ENCODE measurements at places on chromosomes 5 and 9.

- DNase-seq = no peak
- no peak overlapping the region for H3K4me3 ChIP-seq
- no peaks in the 10 kb centered on the region for H3K27me3 ChIP-seq
- H3K27ac ChIP-seq = no peak overlapping the region
- peaks cover 6% of the 10 kb centered on the region for H3K4me1 ChIP-seq
- peaks cover 7% of the 10 kb centered on the region for H3K36me3 ChIP-seq
Measured at GRCh38 chr5:154791535-154791934, 36.4 kb downstream of the LARP1 start.

DNA sequence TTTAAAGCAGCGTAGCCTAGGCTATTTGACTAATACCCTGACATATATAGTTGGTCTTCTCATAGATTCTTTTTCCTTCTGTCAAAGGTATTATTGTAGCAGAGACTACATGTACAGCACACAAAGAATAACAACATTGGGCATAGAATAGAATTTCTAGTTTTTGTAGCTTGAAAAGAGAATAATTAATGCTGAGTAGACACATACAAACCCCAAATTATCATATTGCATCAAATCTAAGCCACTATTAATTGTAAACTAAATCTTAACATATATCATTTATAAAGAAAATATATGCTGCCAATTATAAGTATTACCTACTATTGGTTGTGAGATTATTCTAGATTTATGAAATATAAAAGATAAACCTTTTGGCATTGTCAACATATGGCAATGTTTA lies 574.5 kb downstream of the SLCO4C1 start:
- DNase-seq = no peak
- H3K36me3 ChIP-seq = no peaks in the 10 kb centered on the region
- no peak overlapping the region for H3K27ac ChIP-seq
- no peak overlapping the region for H3K4me3 ChIP-seq
- H3K4me1 ChIP-seq = no peaks in the 10 kb centered on the region

DNA sequence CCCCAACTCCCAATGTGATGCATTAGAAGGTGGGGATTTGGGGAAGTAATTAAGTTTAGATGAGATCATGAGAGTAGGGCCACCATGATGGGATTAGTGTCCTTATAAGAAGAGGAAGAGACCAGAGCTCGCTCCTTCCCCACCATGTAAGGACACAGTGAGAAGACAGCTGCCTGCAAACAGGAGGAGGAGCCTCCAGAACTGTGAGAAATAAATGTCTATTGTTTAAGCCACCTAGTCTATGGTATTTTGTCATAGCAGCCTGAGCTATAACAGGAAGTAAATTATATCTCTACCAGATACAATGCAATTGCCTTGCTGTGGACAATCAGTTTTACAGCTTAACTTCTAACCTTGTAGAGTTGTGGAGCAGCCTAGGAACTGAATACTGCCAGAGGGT lies 58.0 kb downstream of the ANKRD33B start:
- H3K36me3 ChIP-seq = no peaks in the 10 kb centered on the region
- no peaks in the 10 kb centered on the region for H3K27me3 ChIP-seq
- no peak overlapping the region for H3K27ac ChIP-seq
- no peak for DNase-seq

DNA sequence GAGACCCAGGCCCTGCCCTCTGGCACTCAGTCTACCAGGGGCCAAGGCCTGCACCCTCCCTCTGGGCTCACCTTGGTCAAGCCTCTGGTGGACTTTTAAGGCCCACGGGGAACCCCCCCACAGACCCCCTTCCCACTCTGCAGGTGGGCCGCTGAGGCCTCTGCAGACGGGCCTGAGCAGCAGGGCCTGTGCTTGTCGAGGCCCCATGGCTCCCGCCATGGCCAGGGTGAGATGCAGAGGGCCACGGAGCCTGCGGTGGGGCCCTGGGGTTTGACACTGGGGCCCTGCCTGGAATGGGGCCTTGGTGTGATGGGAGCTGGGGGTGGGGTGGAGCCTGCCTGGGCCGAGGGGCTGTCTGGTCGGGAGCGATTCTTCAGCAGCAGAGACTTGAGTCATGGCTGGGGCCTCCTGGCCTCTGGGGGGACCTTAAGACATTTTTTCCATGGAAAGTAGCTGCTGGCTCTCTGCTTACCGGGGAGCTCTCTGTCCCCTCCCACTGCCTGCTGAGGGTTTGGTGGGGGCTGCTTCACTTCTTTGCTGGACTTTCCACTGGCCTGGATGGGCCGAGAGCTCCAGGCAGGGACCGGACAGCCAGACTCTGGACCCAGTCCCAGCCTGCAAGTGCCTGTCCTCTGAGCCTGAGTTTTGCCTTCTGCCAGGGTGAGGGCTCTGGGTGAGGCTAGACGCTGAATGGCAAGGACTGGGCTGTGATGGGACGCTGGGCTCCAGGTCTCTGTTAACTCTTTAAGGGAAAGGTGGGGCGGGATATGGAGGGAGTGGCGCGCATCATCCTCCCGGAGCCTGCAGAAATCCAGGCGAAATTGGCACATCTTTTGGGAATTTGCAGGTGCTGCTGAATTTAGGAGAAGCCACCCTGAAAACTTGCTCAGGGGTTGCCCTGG lies 132.2 kb downstream of the RXRA start:
- no peak overlapping the region for H3K4me3 ChIP-seq
- H3K4me1 ChIP-seq = peaks cover 13% of the 10 kb centered on the region
- peak; percentile 76 for DNase-seq
- H3K27me3 ChIP-seq = no peaks in the 10 kb centered on the region
- no peak overlapping the region for H3K27ac ChIP-seq

- peak; percentile 89 for DNase-seq
- H3K4me3 ChIP-seq = peak overlapping the region; percentile 29
- peaks cover 7% of the 10 kb centered on the region for H3K4me1 ChIP-seq
- H3K27ac ChIP-seq = peak overlapping the region; percentile 34
- no peaks in the 10 kb centered on the region for H3K27me3 ChIP-seq
Measured at GRCh38 chr5:170633235-170634081, 129.6 kb downstream of the KCNIP1 start.

- no peaks in the 10 kb centered on the region for H3K4me1 ChIP-seq
- H3K27ac ChIP-seq = no peak overlapping the region
- no peaks in the 10 kb centered on the region for H3K36me3 ChIP-seq
- no peaks in the 10 kb centered on the region for H3K27me3 ChIP-seq
- H3K4me3 ChIP-seq = no peak overlapping the region
Measured at GRCh38 chr5:94184870-94185269, 433.5 kb downstream of the KIAA0825 start.

GRCh38 chr5:37938076-37938852 lies 98.4 kb upstream of the GDNF start:
- H3K27ac ChIP-seq = no peak overlapping the region
- H3K27me3 ChIP-seq = no peaks in the 10 kb centered on the region
- no peaks in the 10 kb centered on the region for H3K36me3 ChIP-seq
- no peak for DNase-seq
- H3K4me1 ChIP-seq = no peaks in the 10 kb centered on the region

GRCh38 chr9:126705767-126706697 lies 92.3 kb downstream of the LMX1B start:
- peaks cover 8% of the 10 kb centered on the region for H3K4me1 ChIP-seq
- no peak overlapping the region for H3K4me3 ChIP-seq
- H3K36me3 ChIP-seq = no peaks in the 10 kb centered on the region
- peak; percentile 12 for DNase-seq
- H3K27me3 ChIP-seq = peaks cover 3% of the 10 kb centered on the region
- H3K27ac ChIP-seq = no peak overlapping the region

- no peaks in the 10 kb centered on the region for H3K27me3 ChIP-seq
- no peaks in the 10 kb centered on the region for H3K36me3 ChIP-seq
- no peaks in the 10 kb centered on the region for H3K4me1 ChIP-seq
- H3K27ac ChIP-seq = no peak overlapping the region
Measured at GRCh38 chr5:135826221-135826525, 8.3 kb upstream of the SLC25A48 start.

GRCh38 chr5:9483243-9483642 lies 62.6 kb downstream of the SEMA5A start:
- no peaks in the 10 kb centered on the region for H3K36me3 ChIP-seq
- peak overlapping the region; percentile 13 for H3K4me3 ChIP-seq
- peak; percentile 9 for DNase-seq
- H3K27ac ChIP-seq = peak overlapping the region; percentile 34
- H3K27me3 ChIP-seq = no peaks in the 10 kb centered on the region
- peaks cover 6% of the 10 kb centered on the region for H3K4me1 ChIP-seq

DNA sequence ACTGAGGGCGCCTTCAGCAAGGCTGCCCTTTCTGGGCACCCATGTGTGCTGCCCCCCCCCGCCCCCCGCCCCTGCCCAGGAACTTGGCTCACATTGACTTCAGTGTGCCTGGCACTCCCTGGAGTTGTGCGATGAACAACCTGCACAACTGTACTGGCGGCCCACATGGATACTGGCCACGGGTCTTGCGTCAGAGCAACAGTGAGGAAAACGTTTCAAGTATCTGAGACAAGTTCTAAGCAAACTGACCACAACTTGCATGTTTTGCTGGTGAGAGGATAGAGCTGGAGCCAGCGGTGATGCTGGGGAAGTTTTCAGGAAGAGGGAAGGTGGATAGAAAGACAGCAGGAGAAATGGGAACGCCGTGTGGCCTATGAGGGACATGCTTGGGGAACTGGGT lies 45.4 kb downstream of the HABP4 start:
- H3K4me1 ChIP-seq = peaks cover 16% of the 10 kb centered on the region
- H3K36me3 ChIP-seq = peaks cover 12% of the 10 kb centered on the region

DNA sequence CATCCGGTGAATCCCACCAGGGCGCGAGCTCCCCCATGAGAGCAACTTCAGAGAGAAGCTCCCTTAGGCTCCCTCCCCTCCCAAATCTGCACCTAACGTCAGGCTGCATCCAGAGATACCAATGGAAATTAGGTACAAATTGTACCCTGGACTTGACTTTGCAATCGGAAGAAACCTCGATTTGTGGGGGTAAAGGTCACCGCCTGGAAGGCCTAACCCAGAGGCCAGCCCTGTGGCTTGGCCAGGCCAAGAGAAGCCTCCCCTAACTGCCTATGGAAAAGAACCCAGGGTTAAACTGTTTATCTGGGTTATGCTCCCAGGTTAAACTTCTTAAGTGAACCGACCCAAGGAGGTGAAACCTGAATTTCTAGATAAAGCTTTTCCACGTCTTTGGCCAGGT lies 80.4 kb downstream of the GTF3C4 start:
- peaks cover 6% of the 10 kb centered on the region for H3K27me3 ChIP-seq
- H3K4me1 ChIP-seq = no peaks in the 10 kb centered on the region
- H3K36me3 ChIP-seq = no peaks in the 10 kb centered on the region

GRCh38 chr5:12467799-12468198 lies 563.6 kb upstream of the CTNND2 start:
- H3K4me1 ChIP-seq = no peaks in the 10 kb centered on the region
- no peak overlapping the region for H3K27ac ChIP-seq
- no peak overlapping the region for H3K4me3 ChIP-seq
- H3K27me3 ChIP-seq = no peaks in the 10 kb centered on the region
- DNase-seq = no peak

GRCh38 chr5:61397238-61397637 lies 65.2 kb downstream of the ZSWIM6 start:
- no peak overlapping the region for H3K4me3 ChIP-seq
- no peak for DNase-seq
- no peaks in the 10 kb centered on the region for H3K27me3 ChIP-seq
- H3K27ac ChIP-seq = no peak overlapping the region
- no peaks in the 10 kb centered on the region for H3K36me3 ChIP-seq

GRCh38 chr5:31303688-31304087 lies 110.2 kb downstream of the CDH6 start:
- no peaks in the 10 kb centered on the region for H3K4me1 ChIP-seq
- no peaks in the 10 kb centered on the region for H3K27me3 ChIP-seq
- DNase-seq = no peak
- no peak overlapping the region for H3K27ac ChIP-seq
- H3K4me3 ChIP-seq = no peak overlapping the region

DNA sequence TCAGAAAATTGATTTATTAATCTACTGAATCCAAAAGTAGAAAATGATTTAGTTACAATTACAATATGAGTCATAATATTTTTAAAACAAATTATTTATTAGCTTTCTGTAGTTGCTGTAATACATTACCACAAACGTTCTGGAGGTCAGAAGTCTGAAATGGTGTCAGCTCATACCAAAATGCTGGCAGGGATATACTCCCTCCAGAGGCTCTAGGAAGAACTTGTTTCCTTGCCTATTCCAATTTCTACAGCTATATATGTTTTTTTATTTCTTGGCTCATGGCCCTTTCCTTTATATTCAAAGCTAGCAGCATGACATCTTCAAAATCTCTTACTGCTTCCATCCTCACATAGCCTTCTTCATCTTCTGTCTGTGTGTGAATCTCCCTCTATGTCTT lies 667.9 kb upstream of the ITGA1 start:
- H3K4me3 ChIP-seq = no peak overlapping the region
- H3K36me3 ChIP-seq = no peaks in the 10 kb centered on the region
- H3K4me1 ChIP-seq = no peaks in the 10 kb centered on the region

DNA sequence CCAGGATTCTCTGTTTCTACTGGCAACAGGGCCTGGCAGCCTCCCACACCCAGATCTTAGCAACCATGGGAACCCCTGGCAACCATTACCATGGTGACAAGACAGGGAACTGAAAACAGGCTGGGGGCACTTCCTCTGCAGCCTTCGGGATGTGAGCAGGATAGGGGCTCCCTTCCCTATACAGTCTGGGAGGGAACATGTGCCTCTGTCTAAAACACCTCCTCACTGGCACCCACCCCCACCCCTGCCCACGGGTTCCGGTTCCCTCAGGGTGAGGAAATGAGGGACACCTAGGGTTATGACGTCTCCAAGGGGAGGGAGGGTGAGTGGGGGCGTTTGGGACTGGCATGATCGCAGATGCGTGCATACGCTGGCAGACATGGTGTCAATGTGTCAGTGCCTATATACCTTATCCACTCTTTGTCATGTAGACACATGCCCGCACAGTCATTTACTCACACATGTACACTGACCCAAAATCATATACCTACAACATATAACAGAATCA lies 3.0 kb upstream of the DNAJB5 start:
- no peak overlapping the region for H3K4me3 ChIP-seq
- no peaks in the 10 kb centered on the region for H3K27me3 ChIP-seq
- no peak overlapping the region for H3K27ac ChIP-seq
- DNase-seq = peak; percentile 32

DNA sequence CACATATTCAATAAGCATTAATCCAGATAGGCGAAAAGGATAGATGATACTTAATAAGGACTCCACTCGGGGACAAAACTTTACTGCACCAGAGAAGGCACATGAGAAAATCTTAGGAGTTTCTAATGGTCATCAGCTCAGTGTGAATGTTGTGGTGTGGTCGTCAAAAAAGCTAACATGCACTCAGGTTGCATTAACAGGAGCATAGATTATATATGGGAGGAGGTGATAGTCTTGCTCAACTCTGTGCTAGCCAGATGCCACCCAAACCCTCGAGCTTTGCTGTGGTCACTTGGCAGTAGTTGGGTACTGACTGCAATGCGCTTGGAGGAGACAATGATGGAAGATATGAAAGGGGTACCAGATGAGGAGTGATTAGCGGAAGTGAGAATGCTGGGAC lies 8.6 kb upstream of the COL27A1 start:
- H3K4me1 ChIP-seq = no peaks in the 10 kb centered on the region
- H3K27ac ChIP-seq = no peak overlapping the region
- peaks cover 31% of the 10 kb centered on the region for H3K27me3 ChIP-seq

GRCh38 chr5:66338828-66339227 lies 194.7 kb downstream of the SREK1 start:
- H3K27me3 ChIP-seq = no peaks in the 10 kb centered on the region
- no peak for DNase-seq
- H3K4me3 ChIP-seq = no peak overlapping the region
- no peaks in the 10 kb centered on the region for H3K4me1 ChIP-seq
- H3K36me3 ChIP-seq = no peaks in the 10 kb centered on the region
